Bladder microvascular endothelial cell (primary cell): ENCODE measurements at places on chromosomes 2 and 18. TPM values are rescaled to one million over a fixed set of nuclear protein-coding genes. Genes with fewer than 3 reads are reported as not detected.

The PARD6G gene
- 0.97 and 25.0 TPM in 2 replicates for total RNA-seq

The CCDC85A gene
- 10.3 and 20.9 TPM in 2 replicates for total RNA-seq

The PTCD3 gene
- 46.0 and 105 TPM in 2 replicates for total RNA-seq

The TSGA10 gene
- total RNA-seq, result 1.3 and 2.6 TPM in 2 replicates

The GALNT14 gene
- total RNA-seq, result 0.13 and 0.32 TPM in 2 replicates

The TMEFF2 gene
- under 0.01 and 0.06 TPM in 2 replicates for total RNA-seq

The CBLN2 gene
- total RNA-seq, result not detected in 2 replicates

The REG1A gene
- total RNA-seq, result not detected in 2 replicates
